ENCODE measurements at places on chromosomes 11 and 22.
A peak's percentile ranks its signal among the peaks of the same experiment; 100 is the strongest.

GRCh38 chr11:130436171-130436570 is 7.8 kb upstream of the ADAMTS8 start:
- no peak for DNase-seq

GRCh38 chr11:44659641-44660040 is 67.1 kb upstream of the TSPAN18 start:
- no peak for DNase-seq

- DNase-seq: no peak
These were observed 8.8 kb upstream of the DNAL4 start for GRCh38 chr22:38802671-38803121.

- peak; percentile 84 for DNase-seq
These were observed 29.7 kb downstream of the FAM83F start for GRCh38 chr22:40024201-40025061.

GRCh38 chr22:23470811-23471389 is 109.2 kb downstream of the IGLL1 start:
- no peak for DNase-seq

DNA sequence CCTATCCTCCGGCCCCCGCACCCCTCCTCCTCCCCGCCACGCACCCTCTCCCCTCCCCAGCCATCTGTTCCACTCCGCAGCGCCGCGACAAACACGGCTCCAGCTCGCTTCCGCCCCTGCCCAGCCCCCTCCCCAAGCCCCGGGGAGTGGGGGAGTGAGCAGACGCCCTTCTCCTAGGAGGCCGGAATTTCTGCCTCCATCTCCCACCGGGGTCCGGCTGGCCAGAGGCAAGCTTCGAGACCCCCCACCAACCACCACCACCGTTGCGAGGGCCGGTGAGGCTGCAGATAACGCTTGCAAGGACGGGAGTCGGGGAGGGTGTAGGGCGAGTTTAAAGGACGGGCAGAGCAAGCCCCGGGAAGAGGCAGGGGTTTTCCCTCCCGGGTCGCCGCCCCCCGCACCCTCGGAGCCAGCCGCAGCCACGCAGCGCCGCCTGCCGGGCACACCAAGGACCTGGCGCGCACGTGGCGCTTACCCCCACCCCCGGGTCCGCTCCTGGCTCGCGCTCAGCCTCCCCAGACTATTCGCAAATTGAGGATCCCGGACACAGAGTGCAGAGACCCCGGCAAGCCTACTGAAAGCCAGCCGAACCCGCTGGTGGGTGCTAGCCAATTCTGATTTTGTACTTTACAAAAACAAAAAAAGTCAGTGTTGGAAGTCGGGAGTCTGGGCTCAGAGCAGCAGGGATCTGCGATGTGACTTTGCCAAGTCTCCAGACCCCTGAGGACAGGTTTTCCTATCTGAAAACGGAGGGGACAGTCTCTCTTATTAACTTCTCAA is 22.6 kb downstream of the RTN4RL2 start:
- DNase-seq: no peak

DNA sequence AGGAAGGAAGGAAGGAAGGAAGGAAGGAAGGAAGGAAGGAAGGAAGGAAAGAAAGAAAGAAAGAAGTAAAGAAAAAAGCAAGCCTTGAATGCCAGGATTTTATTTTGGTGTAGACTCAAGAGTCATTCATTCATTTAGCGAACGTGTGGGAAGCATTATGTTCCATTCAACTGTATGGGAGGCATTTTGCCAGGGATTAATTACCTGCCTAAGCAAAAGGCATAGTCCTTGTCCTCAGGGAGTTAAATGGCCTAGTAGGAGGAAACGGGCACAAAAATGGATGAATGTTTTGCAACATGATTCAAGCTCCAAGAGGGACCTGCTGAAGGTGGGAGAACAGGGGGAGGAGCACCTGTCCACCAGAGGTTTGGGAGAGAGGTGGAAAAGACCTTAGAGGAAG is 16.2 kb upstream of the ZNRF3 start:
- DNase-seq: no peak

DNA sequence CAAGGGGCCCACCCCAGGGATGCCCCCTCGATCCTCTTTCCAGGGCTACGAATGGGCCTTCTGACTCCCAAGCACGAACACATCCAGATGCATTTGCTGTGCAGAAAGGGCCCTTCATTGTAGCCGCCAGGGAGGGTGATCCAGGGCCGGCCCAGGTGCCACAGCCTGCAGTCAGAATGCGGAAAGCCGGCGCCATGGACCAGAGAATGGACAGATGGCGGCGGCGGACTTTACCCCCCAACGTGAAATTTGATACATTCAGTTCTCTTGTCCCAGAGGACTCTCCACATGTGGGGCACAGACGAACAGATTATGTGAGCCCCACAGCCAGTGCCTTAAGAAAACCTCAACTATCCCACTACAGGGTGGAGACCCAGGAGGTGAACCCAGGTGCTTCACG is 87.2 kb downstream of the KIAA1671 start:
- DNase-seq: no peak

DNA sequence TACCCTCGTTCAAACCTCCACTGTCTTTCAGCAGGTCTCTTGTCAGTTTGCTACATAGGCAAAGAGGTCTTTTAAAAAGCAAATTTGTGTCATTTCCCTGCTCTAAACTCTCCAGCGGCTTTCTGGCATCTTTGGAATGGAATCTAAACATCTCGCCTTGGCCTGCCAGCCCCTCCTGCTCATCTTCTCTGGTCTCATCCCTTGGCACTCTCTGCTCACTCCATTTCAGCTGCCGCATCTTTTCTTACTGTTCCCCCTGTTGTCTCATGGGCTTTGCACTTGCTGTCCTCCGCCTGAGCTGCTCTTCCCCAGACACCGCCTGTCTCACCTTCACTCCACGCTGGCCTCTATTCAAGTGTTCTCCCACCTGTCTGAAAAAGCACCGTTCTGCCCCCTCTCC is 46.6 kb downstream of the BMAL1 start:
- DNase-seq: no peak

DNA sequence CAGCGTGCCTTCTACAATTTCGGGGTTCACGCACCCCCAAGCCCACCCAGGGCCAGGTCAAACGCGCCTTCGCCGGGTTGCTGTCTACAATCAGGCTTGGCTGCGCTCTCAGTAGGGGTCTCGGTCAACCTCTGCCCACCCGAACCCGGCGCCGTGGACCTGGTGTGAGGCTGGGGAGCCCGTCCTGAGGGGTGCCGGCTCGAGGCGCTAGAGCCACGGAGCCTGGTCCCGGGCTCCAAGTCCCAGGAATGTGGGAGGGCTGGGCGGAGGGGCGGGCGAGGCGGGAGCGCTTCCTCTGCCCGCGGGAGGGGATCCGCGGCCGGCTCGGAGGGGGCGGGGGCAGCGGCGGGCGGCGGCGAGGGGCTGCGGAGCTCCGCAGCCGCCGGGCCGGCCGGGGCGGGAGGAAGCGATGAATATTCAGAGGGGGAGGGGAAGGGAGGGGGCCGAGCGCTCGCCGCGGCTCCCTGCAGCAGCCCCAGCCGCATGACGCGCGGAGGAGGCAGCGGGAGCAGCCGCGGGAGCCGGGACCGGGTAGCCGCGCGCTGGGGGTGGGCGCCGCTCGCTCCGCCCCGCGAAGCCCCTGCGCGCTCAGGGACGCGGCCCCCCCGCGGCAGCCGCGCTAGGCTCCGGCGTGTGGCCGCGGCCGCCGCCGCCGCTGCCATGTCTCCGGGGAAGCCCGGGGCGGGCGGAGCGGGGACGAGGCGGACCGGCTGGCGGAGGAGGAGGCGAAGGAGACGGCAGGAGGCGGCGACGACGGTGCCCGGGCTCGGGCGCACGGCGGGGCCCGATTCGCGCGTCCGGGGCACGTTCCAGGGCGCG is at the start of gene PTPRJ:
Gene PTPRJ (plus strand): TSS at position 472 of the 819 bp plus-strand sequence. CDS start 354 bp downstream, outside the sequence.
- DNase-seq: peak; percentile 49

DNA sequence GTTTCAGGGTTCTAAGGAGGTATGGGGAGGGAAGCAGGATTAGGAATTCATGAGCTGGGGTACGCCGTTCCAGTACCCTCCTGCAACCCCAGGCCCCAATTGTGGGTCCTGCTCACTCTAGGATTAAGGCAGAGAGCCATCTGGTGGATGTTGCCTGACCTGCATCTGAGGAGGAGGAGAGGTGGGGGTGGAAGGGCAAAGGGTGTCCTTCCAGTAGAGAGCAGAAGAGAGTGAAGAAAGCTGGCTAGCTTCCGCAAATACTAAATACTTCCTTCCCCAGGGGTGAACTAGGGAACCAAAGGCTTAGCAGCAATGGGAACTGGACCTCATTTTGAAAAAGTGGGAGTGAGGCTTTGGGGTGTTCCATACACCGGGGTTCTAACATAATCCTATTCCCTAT is 10.6 kb downstream of the LRRC51 start:
- peak; percentile 99 for DNase-seq

DNA sequence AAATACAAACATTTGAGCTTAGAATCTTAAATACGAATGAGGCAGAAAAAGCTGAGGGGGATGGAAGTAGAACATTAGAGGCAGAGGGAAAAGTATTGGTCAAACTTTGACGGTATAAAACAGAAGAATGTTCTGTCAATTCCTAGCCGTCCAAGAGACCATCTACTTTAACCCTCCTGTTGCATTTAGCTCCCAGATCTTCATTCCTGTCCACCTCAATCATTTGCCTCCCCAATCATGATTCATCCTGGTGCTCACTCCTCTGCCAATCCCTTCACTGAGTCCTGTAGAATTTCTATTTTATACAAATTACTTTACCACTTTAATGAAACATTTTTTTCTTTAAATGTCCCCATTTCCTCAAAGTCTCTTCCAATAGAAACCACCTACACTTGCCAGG is 28.2 kb downstream of the C2CD3 start:
- no peak for DNase-seq

DNA sequence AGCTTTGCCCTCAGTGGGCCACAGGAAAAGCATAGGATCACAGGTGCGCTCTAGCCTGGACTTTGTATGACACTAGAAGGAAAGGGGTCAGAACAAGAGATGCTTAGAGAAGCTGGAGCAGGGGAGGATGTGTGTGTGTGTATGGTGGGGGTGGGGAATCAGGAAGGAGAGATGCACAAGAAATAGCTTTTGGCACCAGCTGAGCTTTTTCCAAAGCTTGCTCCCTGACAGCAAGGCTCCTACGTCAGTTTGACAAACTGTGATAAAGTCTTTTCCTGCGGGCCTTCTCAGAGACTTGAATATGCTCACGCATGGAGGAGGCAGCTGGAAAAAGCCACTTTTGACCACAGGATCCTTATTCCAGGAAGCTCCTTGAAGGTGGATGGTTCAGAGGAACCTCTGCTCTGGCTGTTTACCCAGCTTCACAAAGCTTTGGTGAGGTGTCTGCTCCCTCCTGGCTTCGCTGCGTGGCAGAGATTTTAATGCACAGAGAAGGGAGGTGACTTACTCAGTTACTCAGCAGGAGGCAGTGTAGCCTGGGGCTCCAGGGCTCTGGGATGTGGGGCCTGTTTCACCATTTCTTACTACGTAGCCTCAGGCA is 3.9 kb downstream of the CDC42EP1 start:
- DNase-seq: no peak

GRCh38 chr11:66100272-66101065 is 30.4 kb downstream of the PACS1 start:
- DNase-seq: peak; percentile 25

- no peak for DNase-seq
These were observed 8.6 kb downstream of the ASRGL1 start for GRCh38 chr11:62345861-62346260.

DNA sequence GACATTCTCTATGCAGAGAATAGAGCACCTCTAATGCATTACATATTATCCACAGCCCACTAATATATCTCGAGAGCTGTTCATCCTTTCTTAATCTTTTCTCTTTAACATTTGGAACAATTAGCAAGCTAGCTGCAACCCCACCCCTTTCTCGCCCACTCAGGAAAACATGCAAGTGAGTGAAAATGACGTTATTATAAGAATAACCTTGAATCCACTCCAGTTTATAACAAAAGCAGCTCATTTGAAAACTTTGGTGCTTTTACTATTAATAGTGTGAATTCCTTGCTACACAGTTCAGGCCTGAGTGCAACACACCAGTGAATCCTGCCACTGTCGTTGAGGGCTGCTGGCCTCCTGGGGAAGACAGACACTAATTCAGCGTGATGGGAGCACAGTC is 63.3 kb upstream of the BMAL1 start:
- DNase-seq: no peak

DNA sequence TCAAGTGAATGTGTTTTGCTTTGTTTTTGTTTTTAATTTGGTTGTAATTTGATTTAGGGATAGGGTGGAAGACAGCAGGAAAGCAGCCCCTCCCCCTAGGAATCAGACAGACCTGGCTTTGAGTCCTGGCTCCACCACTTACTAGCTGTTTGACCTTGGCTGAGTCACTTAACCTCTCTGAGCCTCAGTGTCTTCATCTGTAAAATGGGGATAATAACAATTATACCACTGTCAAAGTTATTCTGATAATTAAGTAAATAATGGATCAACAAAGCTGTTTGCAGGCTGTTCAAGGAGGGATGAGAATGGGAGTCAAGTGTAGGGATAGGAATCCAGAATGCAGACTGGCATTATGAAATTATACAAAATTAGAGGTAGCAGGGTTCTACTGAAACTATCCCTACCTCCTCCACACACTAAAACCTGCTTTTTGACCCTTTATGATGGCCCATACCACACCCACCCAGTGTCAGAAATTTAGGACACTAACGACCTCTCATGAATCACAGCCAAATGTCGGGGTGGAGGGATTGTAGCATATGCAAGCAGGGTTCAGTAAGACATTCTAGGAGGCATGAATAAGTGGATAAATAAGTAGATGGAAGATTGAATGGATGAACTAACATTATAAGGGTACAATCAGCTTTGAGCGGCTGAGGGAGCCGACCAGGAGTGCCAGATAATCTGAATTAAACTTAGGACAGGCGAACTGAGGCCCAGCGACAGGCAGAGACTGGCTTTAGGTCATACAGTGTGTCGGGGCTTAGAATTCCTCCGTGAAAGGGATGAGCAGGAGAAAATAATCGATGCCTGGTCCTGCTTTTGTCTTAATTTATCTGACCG is 974 bp downstream of the ANAPC15 start:
- no peak for DNase-seq

DNA sequence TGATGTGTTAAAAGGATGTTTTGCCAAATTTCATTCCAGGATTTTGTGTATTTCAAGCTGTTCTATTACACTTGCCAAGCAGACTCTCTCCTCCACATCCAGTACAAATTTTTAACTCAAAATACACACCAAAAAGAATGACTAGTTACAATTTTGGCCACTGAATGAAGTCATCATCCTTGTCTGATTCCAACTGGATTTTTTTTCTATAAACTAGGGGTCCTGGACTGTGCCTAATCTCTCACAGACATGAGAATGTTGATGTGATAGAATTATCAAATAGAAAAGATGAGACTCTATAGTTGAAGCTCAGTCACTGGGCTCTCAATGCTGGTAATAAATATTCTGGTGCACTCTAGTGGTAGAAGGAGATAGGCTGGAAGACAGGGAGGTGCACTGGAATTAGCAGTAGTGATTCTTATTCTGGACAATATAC is 85.8 kb downstream of the FANCF start:
- peak; percentile 64 for DNase-seq

- DNase-seq: no peak
These were observed 34.5 kb upstream of the RIC3 start for GRCh38 chr11:8203414-8203715.

- DNase-seq: peak; percentile 6
These were observed 45.7 kb upstream of the TSPAN18 start for GRCh38 chr11:44680982-44681597.

- no peak for DNase-seq
These were observed 204.3 kb downstream of the TRIM29 start for GRCh38 chr11:119933584-119933983.
